IPS-NIHi11 (cell line): ENCODE measurements at places on chromosomes 3 and 15.

DNA sequence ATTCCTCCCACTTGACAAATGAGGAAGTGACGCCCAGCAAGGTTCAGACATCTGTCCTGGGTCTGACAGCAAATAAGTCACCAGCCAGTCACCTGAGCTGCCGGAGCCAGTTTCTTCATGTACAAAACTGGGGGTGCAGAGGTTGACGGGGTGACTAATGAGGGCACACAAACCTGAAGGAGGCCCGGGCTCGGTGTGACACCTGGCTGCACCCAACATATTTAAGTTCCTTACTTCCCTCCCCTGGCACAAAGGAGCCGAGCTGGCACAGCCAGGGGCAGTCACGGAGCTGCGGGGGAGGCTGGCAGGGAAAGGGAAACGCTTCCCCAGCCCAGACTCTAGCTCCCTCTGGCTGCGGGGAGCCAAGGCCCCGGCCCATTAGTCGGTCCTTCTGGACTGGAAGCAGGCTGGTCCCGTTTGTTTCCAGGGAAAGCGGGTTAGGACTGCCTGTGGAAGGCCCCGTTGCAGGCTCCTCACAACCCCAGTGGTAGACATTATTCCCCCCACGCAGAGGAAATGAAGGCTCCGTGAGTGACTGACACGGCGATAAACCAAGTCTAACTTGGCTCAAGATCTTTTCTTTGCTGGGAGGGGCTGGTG lies 2.3 kb downstream of the FBXL22 start:
- DNase-seq: peak; percentile 68

DNA sequence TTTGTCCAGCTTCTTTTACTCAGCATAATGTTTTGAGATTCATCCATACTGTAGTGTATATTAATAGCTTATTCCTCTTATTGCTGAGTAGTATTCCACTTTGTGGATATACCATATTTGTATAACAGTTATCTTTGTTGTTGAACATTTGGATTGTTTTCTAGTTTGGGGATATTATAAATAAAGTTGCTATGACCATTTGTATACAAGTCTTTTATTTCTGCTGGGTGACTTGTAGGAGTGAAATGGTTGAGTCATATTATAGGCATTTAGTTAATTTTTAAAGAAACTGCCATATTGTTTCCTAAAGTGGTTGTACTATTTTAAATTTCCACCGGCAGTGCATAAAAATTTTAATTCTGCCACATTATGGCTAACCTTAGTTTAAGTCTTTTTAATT lies 53.4 kb downstream of the RPL39L start:
- DNase-seq: no peak

DNA sequence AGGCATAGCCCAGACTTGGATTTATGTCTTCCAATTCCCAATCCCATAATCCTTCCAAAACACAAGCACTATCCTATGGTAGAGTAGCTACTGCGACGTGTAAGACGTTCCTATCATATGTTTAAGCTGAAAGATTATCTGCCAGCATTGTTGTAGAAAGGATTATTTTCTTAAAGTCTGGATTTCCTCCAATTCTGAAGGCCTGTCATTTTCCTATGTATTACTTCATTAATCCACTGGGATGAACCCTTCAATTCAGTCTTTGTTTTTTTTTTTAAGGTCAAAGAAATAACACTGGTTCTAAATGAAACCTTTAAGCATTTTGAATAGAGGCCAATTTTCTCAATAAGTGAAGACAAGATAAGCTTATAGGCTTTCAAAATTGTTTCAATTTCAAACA lies 289.0 kb downstream of the SLC9A9 start:
- no peak for DNase-seq

GRCh38 chr15:85587707-85588411 lies 206.9 kb downstream of the KLHL25 start:
- DNase-seq: no peak

GRCh38 chr15:40412095-40412759 lies 6.6 kb downstream of the IVD start:
- DNase-seq: no peak

GRCh38 chr3:58624550-58624949 lies 42.0 kb downstream of the FAM3D start:
- no peak for DNase-seq

DNA sequence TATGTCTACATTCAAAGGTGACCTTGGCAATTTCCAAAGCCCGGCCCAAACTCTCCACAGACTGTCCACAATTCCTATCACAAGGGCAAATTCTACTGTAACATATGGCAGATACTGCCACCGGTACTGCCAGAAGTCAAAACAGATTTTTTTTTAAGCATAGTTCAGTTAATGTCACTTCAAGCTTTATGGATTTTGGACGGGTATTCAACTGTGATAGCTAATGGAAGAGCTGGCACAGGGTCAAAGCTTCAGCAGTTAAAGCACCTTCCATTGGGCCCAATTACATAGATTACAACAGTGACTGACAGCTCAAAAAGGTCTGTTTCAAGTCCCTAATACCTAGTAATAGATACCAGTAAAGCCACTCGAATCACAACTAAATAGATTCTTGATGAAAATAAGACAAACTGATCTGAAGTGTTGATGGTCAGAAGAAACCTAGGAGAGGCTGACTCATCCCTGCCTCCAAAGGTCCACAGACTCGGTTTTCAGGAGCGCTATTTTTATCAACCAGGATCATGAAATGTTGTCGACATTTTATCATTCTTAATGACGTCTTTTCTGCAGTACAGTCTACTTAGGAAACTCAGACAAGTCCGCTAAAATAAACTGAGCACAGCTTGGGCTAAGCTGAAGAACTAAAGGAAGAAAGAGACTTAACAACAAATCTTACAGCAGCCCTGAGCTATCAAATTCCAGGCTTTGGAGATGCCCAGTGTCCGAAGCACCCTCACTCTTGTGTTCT lies 38.7 kb downstream of the ANXA2 start:
- DNase-seq: no peak

DNA sequence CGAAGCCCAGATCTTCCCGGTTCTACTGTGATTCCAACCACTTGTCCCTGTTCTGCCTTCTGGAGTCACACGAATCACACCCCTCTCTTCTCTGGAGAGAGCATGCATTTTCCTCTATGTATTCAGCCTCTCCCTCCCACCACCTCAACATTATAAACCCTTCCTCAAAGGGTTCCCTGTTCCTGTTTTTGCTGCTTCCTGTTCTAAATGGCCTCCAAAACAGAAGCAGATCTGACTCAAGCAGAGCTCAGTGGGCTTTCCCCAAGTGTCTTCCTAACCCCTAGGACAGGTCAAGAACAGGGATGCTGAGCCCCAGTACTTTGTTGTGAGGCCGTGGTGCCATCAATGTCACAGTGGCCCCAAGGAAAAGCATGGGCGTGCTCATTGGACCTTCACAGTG lies 75.7 kb upstream of the ARNT2 start:
- no peak for DNase-seq
